ENCODE measurements at places on chromosomes 5 and 9.
A peak's percentile ranks its signal among the peaks of the same experiment; 100 is the strongest.

GRCh38 chr5:170268153-170268689 lies 29.4 kb downstream of the LCP2 start:
- H3K27me3 ChIP-seq, result no peaks in the 10 kb centered on the region
- no peak for DNase-seq
- H3K27ac ChIP-seq, result no peak overlapping the region
- no peaks in the 10 kb centered on the region for H3K36me3 ChIP-seq
- no peak overlapping the region for H3K4me3 ChIP-seq

- no peak for DNase-seq
- no peaks in the 10 kb centered on the region for H3K36me3 ChIP-seq
- no peak overlapping the region for H3K27ac ChIP-seq
- H3K4me1 ChIP-seq, result no peaks in the 10 kb centered on the region
- H3K27me3 ChIP-seq, result no peaks in the 10 kb centered on the region
- no peak overlapping the region for H3K4me3 ChIP-seq
Measured at GRCh38 chr9:33104401-33104800, 27.9 kb upstream of the SMU1 start.

DNA sequence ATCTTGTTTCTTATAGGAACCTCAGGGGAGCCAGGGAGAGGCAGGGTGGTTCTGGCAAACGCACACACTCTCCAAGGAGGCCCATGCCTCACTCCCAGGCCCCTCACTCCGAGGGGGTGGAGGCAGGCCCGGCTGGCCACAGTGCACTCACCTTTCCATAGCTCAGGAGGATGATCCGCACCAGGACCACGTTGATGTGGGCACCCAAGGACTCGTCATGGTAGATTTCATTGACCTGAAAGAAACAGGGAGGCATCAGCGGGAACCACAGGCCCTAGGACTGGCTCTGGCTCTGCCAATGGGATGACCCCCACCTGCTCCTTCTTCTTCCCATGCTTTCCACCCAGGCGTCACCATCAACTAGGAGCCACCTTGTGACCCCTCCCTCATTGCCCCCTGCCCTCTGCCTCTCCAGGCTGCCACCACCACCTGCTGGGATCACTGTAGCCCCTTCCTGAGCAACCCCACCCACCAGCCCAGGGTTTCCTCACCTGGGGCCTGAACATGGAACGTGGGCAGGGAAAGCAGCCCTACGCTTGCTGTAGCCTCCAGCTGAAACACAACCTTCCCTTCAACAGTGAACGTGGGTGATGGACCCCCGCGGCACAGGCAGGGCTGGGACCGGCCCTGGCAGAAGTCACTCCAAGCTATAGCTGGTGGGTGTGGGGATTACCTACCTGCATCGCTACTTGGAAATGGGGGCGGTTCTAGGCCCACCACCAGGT lies 120.9 kb downstream of the ZNF354C start:
- H3K27ac ChIP-seq, result no peak overlapping the region
- no peaks in the 10 kb centered on the region for H3K4me1 ChIP-seq
- H3K36me3 ChIP-seq, result no peaks in the 10 kb centered on the region
- no peaks in the 10 kb centered on the region for H3K27me3 ChIP-seq
- no peak for DNase-seq

DNA sequence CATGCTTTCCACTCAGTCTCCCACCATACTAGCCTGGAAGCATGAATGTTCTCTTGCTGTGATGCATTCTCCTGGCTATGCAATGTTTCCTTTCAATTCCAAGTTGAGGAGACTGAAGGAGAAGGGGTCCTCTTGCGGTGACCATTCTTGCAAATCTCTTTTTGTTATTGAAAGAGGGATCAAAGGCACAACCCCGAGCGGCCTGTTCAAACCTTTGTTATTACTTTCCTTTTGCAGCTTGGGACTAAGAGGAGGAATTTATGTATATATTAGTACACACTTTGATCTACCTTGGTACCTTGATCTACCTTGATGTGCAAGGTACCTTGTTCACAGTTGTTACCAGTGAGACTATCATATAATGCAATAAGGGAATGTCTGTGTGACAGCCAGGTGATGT lies 147.3 kb downstream of the KCTD16 start:
- no peaks in the 10 kb centered on the region for H3K27me3 ChIP-seq
- H3K36me3 ChIP-seq, result no peaks in the 10 kb centered on the region
- DNase-seq, result peak; percentile 46
- no peak overlapping the region for H3K27ac ChIP-seq
- H3K4me1 ChIP-seq, result peaks cover 3% of the 10 kb centered on the region
- H3K4me3 ChIP-seq, result peak overlapping the region; percentile 50

GRCh38 chr9:116944714-116945534 lies 257.8 kb downstream of the TRIM32 start:
- no peak overlapping the region for H3K4me3 ChIP-seq
- peaks cover 10% of the 10 kb centered on the region for H3K4me1 ChIP-seq
- H3K27me3 ChIP-seq, result no peaks in the 10 kb centered on the region
- no peak overlapping the region for H3K27ac ChIP-seq
- no peak for DNase-seq

- DNase-seq, result peak; percentile 64
Measured at GRCh38 chr5:177336603-177337494, 14.6 kb downstream of the LMAN2 start.

DNA sequence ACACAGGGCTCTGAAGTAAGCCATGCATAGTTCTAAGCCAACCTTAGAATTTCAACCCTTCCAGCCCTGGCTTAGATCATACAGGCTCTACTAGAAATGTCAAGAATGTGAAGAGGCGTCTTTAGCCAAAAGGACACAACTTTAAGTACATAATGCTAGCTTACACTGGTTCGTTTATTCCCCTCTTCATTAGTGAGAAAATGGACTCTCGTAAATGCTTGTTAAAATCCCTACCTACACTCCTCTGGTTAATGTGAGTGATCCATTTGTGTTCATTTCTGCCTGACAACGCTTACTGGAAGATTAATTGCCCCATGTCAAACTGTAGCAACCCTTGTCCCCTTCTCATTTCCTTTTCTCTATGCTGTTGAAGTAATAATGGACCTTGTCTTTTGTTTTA lies 149.3 kb upstream of the POU5F2 start:
- no peak for DNase-seq
- H3K4me1 ChIP-seq, result no peaks in the 10 kb centered on the region
- no peak overlapping the region for H3K4me3 ChIP-seq
- H3K36me3 ChIP-seq, result no peaks in the 10 kb centered on the region
- no peaks in the 10 kb centered on the region for H3K27me3 ChIP-seq

DNA sequence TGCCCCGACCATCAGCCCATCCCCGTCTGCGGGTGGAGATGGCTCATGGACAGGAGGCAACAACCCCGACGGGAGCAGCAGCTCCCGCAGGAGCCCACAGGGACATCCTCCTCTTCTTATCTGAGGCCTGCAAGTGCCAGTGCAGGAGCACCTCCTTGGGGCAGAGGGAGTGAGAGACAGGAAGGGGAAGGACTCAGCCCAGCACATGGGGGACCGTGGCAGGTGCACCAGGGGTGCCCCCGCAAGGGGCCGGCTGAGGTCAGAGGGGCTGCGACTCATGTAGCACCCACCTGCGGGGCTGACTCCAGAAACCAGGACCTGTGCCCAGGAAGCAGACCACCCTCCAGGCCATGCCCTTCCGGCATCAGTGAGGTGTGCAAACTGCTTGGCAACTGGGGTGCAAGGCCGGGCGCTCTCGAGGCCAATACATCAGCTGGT lies 259.8 kb upstream of the ADAMTS16 start:
- no peaks in the 10 kb centered on the region for H3K36me3 ChIP-seq
- no peak overlapping the region for H3K27ac ChIP-seq
- no peaks in the 10 kb centered on the region for H3K4me1 ChIP-seq
- DNase-seq, result no peak

- DNase-seq, result no peak
- H3K27ac ChIP-seq, result no peak overlapping the region
- peaks cover 11% of the 10 kb centered on the region for H3K27me3 ChIP-seq
- no peaks in the 10 kb centered on the region for H3K36me3 ChIP-seq
- no peak overlapping the region for H3K4me3 ChIP-seq
Measured at GRCh38 chr5:169978714-169979113, 1.6 kb downstream of the INSYN2B start.

- H3K36me3 ChIP-seq, result no peaks in the 10 kb centered on the region
- DNase-seq, result no peak
- H3K27me3 ChIP-seq, result no peaks in the 10 kb centered on the region
- H3K4me1 ChIP-seq, result no peaks in the 10 kb centered on the region
Measured at GRCh38 chr9:5122116-5122515, 63.3 kb downstream of the INSL6 start.

GRCh38 chr5:153998010-153998409 lies 40.7 kb downstream of the FAM114A2 start:
- no peaks in the 10 kb centered on the region for H3K27me3 ChIP-seq
- no peak overlapping the region for H3K4me3 ChIP-seq
- H3K4me1 ChIP-seq, result no peaks in the 10 kb centered on the region
- DNase-seq, result no peak
- H3K36me3 ChIP-seq, result peaks cover 3% of the 10 kb centered on the region

GRCh38 chr9:77912895-77913693 lies 118.5 kb downstream of the GNAQ start:
- H3K36me3 ChIP-seq, result 0 out of 2 replicates have a peak, but pooled peaks cover 3% of the 10 kb centered on the region
- no peaks in the 10 kb centered on the region for H3K4me1 ChIP-seq
- H3K27ac ChIP-seq, result no peak overlapping the region
- H3K4me3 ChIP-seq, result no peak overlapping the region

- H3K27me3 ChIP-seq, result no peaks in the 10 kb centered on the region
- H3K4me1 ChIP-seq, result no peaks in the 10 kb centered on the region
- H3K27ac ChIP-seq, result no peak overlapping the region
- no peak for DNase-seq
Measured at GRCh38 chr9:90903766-90904424, 102.3 kb downstream of the SYK start.

- H3K36me3 ChIP-seq, result no peaks in the 10 kb centered on the region
- H3K4me3 ChIP-seq, result no peak overlapping the region
- no peaks in the 10 kb centered on the region for H3K4me1 ChIP-seq
- no peak for DNase-seq
Measured at GRCh38 chr5:42677156-42677842, 79.3 kb upstream of the CCDC152 start.

DNA sequence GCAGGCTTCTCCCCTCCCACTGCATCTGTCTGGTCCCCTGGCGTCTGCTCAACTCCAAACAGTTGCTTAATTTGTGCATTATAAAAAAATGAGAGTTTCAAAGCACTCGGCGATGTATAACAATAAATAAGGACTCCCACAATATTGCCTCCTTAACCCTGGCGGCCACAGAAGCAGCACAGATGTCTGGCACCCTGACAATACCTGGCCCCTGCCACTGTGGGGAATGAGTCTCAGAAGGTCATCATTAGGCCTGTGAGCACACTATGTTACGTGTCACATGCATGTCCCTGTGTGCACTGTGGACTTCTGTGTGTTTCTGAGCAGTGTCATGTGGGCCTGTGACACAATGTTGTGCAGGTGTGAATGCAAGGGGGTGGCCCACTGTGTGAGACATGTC lies 236.5 kb downstream of the PBX3 start:
- H3K27me3 ChIP-seq, result no peaks in the 10 kb centered on the region
- H3K4me1 ChIP-seq, result no peaks in the 10 kb centered on the region
- no peak overlapping the region for H3K27ac ChIP-seq
- H3K36me3 ChIP-seq, result peaks cover 11% of the 10 kb centered on the region
- H3K4me3 ChIP-seq, result no peak overlapping the region

GRCh38 chr5:79357398-79357797 lies 121.5 kb downstream of the JMY start:
- DNase-seq, result no peak
- H3K27me3 ChIP-seq, result no peaks in the 10 kb centered on the region
- H3K4me3 ChIP-seq, result no peak overlapping the region
- no peaks in the 10 kb centered on the region for H3K4me1 ChIP-seq
- H3K36me3 ChIP-seq, result peaks cover 4% of the 10 kb centered on the region

DNA sequence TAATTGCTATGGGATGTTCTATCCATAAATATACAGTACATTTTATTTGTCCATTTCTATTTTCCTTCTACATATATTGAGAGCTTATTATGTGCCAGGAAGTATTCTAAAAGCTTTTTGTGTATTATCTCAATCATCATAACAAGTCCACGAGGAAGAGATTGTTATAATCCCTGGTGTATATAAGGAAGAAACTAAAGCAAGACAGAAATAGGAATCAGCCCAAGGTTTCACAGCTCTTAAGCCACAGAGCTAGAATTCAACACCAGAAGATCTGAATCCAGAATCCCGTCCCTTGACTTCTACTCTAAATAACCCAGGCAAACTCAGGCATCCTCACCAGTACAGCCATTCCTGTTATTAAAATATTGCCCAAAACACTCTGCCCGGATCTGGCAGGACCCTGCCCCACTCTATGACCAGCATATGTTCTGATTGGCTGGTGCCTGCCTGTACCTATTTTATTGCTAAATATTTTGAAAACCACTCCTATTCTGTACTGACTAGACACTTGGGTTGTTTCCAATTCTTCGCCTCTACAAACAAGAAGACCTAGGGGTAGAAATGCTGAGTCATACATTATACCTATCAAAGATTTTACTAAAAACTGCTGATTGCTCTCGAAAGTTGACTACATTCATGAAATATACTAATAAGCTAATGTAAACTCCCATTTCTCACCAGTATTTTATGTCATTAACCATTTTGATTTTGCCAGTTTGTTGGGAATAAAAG lies 297.4 kb downstream of the ENC1 start:
- H3K4me1 ChIP-seq, result no peaks in the 10 kb centered on the region
- DNase-seq, result no peak
- H3K4me3 ChIP-seq, result no peak overlapping the region
- no peaks in the 10 kb centered on the region for H3K27me3 ChIP-seq

- peaks cover 12% of the 10 kb centered on the region for H3K27me3 ChIP-seq
- H3K4me3 ChIP-seq, result peak overlapping the region; percentile 89
- H3K27ac ChIP-seq, result no peak overlapping the region
- DNase-seq, result peak; percentile 92
Measured at GRCh38 chr5:177402271-177403043, 2.0 kb upstream of the PFN3 start.

DNA sequence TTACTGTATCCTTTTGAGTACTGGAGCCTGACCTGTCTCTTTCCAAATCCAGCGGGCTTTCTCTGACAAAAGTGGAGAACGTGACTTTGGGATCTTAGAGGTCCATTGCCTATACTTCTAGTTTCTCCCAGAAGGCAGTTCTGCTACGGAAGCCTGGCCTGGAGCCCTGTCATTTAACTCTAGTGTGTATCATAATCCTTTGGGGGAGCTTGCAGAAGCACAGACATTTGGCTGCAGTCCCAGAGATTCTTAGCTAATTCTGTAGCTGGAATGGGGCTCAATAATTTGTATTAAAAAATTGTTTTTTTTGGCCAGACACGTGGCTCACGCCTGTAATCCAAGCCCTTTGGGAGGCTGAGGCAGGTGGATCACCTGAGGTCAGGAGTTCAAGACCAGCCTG lies 3.0 kb downstream of the HARS2 start:
- DNase-seq, result no peak
- H3K4me3 ChIP-seq, result no peak overlapping the region
- no peak overlapping the region for H3K27ac ChIP-seq

DNA sequence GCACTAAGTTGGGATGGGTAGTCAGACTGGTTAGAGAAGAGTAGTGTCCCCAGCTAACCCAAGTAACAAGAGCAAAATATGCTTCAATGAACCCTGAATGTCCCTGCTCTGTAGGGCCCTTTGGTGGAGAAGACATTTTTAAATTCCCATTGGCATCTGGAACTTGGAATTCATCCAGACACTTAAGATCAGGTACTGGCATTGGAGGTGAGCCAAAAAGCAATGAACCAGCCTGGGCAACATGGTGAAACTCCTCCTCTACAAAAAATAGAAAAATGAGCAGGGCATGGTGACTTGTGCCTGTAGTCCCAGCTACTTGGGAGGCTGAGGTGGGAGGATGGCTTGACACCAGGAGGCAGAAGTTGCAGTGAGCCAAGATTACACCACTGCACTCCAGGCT lies 58.9 kb upstream of the ZNF618 start:
- H3K4me1 ChIP-seq, result no peaks in the 10 kb centered on the region
- no peaks in the 10 kb centered on the region for H3K27me3 ChIP-seq
- DNase-seq, result no peak
- H3K4me3 ChIP-seq, result no peak overlapping the region
- no peak overlapping the region for H3K27ac ChIP-seq
